Cerebellum (tissue), 4 donors: ENCODE measurements at places on chromosomes 11 and 22.

GRCh38 chr11:15826826-15827225, 529.5 kb downstream of the SOX6 start:
- no peak for DNase-seq

DNA sequence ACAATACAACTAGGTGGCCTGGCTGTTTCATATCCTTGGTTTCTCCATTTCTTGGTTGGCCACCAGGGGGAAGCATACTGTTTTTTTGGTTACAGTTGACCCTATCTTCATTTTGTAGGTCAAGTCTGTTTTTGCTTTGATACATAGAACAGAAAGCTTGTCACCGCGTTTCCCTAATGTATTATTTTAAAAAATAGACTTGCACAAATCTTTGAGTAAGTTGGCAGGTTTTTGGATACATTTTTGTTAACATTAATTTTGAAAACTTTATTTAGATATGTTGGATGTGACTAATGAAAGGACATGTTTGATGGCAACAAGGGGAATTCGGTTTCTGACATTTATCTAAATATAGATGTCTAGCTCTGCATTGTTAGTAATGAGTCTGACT, 3.0 kb downstream of the NCR3LG1 start:
- peak; percentile 78 for DNase-seq

- DNase-seq, result no peak
These were observed 9.8 kb downstream of the TP53I11 start for GRCh38 chr11:44940835-44941234.

GRCh38 chr11:358129-358800, 11.0 kb upstream of the B4GALNT4 start:
- no peak for DNase-seq

- no peak for DNase-seq
These were observed 128.6 kb downstream of the WNT11 start for GRCh38 chr11:76077575-76078150.

DNA sequence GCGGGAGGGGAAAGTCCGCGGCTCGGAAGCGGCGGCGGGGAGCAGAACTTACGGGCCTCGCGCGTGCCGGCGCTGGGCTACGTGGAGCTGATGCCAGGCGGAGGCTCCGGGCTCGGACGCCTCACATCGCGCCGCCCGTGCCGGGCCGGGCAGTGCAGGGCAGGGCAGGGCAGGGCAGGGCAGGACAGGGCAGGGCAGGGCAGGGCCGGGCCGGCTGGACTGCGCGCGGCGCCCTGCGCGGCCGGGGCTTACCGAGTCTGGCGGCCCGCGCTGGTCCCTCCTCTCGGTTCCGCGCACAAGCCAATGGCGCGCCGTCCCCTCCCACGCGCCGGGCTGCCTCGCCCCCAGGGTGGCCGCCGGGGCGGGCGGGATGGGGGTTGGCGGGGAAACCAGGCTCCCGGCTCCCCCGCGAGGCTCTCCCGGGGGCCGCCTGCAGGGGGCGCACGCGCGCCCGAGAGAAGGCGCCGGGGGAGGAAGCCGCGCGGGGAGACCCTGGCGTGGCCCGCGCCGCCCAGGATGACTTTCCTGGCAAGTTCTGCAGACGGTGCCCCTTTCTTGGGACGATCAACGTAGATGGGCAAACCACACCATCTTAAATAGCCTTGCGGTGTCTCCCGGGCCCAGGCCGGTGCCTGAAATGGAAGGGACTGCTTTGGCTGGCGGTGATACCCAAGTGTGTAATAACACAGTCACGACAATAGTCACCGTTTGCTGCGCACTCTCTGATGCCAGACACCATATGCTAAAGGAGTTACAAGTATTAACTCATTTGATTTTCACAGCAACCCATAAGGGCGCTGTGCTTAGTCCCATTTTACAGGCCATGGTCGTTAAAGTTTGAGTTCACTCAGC, at the start of gene TP53I11:
TP53I11 (minus strand) TSS at position 259 of the 852 bp plus-strand sequence. CDS start 12,548 bp downstream, outside the sequence.
- peak; percentile 85 for DNase-seq

DNA sequence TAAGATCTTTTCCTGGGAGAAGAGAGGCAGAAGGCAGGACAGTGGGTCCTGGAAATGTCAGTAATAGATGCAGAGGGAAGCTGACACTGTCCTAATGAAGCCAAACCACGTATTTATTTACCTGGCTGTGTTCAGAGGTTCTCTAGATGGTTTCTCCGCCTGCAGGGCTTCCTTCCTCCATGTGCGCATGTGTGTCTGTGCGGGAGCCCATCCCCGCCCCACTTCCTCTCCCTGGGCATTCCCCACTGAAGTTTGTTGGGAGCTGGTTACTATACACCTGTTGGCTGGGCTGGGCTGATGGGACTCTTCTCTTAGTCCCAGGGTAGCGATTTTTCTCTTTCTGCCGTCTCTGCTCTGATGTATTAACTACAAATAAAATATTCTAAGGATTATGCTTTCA, 204.9 kb upstream of the TBCEL start:
- DNase-seq, result no peak

- DNase-seq, result no peak
These were observed 120.8 kb downstream of the CADM1 start for GRCh38 chr11:115383431-115383830.

DNA sequence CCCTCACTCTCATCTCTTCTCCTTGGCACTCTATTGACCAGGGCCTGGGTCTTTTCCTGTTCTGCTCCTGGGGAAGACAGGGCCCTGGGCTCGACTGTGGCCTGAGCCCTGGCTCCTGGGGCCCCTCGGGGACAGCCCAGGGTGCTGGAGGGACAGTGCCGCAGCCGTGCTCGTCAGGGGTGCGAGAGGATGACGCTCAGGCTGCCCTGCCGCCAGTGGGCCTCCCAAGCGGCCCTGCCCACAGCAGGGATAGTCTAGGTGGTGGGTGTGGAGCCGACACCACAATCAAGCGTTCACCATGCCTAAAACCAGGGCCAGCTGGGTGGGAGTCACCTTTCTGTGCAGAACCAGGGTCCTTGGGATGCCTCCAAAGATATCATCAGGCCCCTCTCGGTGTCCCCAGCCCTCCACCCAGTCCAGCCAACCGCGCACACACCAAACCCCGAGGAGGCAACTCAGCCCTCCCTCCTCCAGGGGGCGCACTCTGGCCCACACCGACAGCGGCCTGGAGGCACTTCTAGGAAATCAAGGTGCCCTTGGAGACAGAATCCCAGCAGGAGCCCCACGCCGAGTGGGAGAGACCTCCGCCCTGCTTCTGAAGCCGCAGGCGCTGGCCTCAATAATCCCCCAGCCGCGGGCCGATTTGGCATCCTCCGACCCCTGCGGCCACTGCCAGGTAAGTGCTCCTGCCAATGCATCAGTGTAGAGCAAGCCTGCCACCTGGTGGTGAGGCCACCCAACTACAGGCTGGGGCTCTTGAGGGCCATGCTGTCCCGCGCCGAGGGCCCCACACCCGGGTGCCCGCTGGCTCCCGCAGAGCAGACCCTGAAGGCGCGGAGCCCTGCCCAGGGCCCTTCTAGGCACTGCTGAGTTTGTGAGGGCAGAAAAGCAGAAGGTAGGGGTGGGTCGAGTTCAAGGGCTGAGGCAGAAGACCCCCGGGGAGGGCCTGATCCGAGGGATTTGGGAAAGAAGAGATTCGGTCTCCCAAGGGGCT, 496.4 kb downstream of the BUD13 start:
- peak; percentile 64 for DNase-seq

GRCh38 chr11:8772571-8773519, 90.3 kb downstream of the RPL27A start:
- DNase-seq, result no peak

DNA sequence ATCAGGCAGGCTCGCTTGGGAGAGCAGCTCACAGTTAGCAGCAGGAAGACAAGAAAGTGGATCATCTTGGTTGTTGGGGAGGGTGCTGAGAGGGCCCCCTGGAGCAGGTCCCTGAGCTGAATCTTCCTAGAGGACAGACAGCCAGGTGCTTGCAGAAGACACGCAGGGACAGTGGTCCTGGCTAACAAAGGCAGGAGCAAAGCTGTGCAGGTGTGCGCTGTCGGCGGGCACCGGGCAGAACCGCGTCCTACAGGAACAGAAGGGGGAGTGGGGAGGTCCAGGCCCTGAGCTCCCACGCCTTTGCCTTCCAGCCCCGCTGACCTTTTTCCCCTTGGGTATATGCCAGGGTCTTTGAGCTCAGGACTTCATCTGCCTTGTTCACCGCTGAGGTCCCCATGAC, 30.1 kb upstream of the PARVB start:
- no peak for DNase-seq

- no peak for DNase-seq
These were observed 267.6 kb upstream of the TENM4 start for GRCh38 chr11:79708319-79708932.

- DNase-seq, result no peak
These were observed 14.7 kb downstream of the KCNQ1OT1 start for GRCh38 chr11:2685051-2685450.

- DNase-seq, result no peak
These were observed 855.6 kb downstream of the KCNA4 start for GRCh38 chr11:29161191-29161590.

- no peak for DNase-seq
These were observed 1.7 kb upstream of the IL2RB start for GRCh38 chr22:37151401-37151800.

- no peak for DNase-seq
These were observed 65.9 kb downstream of the SNX19 start for GRCh38 chr11:130850185-130850944.
